Karpas-422 (cell line): ENCODE measurements at places on chromosomes 1 and 21.

DNA sequence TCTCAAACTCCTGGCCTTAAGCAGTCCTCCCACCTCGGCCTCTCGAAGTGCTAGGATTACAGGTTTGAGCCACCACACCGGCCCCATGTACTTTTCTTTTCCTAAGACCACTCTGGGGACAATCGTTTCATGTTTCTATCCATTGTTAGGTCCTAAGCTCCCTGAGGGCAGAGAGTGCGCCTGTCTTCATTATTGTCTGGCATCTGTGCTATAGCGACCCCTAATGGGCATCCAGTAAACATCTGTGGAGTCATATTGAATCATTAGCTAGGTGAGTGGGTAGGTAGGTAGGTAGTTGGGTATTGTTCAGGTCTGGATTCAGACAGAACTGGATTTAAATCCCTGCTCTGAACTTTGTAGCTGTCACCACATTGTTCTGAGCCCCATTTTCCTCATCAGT lies 66.1 kb downstream of the TMEM53 start:
- no peaks in the 10 kb centered on the region for H3K27me3 ChIP-seq
- DNase-seq = peak; percentile 67
- H3K36me3 ChIP-seq = no peaks in the 10 kb centered on the region
- H3K4me3 ChIP-seq = no peak overlapping the region
- no peaks in the 10 kb centered on the region for H3K4me1 ChIP-seq

DNA sequence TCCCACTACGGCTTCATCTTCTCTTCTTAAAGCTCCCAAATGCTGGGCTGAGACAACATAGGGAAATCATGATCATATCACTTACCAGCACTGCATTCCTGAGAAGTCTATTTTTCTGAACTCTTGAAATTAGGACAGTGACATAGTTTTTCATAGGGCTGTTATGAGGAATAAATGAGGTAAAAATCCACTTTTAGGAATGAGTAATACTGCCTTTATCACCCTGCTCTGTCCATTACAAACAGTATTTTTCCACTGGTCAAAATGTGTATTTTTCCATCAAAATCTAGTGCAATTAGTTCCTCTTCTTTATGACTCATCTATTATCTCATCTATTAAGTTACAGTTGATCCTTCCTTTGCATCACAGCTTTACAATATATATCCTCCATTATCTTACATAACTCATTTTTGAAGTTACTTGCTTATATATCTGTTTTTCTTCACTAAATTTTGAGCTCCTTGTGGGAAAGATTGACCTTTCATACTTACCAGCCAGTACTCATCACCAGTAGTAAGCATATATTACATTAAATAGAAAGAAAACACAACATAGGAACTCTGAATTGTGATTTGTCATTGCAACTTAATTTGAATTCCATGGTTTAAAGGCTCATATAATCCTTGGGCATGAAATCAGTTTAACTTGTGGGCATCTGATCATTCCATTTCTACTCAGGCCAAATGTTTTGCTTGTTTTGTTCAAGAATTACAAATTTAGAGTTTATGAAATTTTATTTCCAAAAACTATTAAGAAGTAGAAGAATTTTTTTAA lies 37.1 kb downstream of the PRRX1 start:
- DNase-seq = no peak
- 0 out of 2 replicates have a peak, but pooled peaks cover 1% of the 10 kb centered on the region for H3K27me3 ChIP-seq
- H3K4me1 ChIP-seq = no peaks in the 10 kb centered on the region
- H3K4me3 ChIP-seq = no peak overlapping the region

- H3K4me3 ChIP-seq = no peak overlapping the region
- no peaks in the 10 kb centered on the region for H3K36me3 ChIP-seq
- H3K27me3 ChIP-seq = no peaks in the 10 kb centered on the region
- peaks cover 39% of the 10 kb centered on the region for H3K4me1 ChIP-seq
- H3K27ac ChIP-seq = peak overlapping the region; percentile 90
These were observed 70.3 kb downstream of the SERINC2 start for GRCh38 chr1:31483012-31483946.

DNA sequence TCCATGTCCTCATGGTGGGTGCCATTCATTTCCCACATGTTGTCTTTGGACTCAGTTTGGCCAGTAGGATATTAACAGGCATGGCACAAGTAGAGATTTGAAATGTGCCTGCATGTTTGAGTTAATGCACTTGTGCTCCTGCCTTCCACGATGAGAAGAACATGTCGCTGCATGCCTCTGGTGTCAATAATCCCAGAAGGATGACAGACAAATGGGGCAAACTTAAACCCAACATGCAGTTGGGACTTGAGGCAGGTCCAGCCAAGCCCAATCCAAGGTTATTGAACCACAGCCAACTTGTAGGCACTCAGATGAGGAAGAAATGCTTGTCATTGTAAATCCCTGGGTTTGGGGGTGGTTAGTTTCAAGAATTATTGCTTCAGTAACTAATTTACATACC lies 174.6 kb downstream of the TRIM33 start:
- H3K27ac ChIP-seq = no peak overlapping the region
- H3K4me3 ChIP-seq = no peak overlapping the region
- H3K4me1 ChIP-seq = no peaks in the 10 kb centered on the region
- no peaks in the 10 kb centered on the region for H3K27me3 ChIP-seq
- no peak for DNase-seq

DNA sequence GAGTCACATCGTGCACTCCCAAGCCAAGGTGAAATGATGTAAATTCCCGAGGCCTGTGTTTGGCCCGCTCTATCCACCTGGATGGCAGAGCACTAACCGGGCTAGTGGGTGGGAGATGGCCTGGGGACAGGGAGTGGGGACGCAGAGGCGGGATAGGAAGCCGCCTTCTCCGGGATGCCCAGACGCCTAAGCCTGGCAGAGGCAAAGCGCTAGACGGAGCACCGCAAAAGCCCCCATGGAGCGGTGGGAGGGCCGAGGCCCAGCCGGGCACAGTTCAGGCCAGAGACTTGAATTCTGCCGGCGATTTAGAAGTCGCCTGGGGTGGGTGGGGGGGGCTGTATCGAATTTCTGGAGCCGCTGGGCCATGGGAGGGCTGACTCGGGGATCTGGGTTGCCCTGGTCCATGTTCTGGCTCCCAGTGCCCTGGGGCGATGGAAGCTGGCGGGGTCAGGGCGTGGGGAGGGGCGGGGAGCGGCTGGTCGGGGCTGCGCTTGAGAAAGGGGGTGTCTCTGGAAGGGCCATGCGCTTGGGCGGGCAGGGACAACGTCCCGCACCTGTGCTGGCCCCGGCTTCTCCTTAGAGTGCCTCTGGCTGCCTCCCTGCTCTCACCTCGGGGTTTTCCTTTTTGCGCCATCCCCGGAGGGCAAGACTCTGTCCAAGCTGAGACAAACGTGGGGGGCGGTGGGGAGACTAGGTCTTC lies 28.0 kb downstream of the KIAA2013 start:
- DNase-seq = no peak
- H3K27ac ChIP-seq = no peak overlapping the region
- H3K36me3 ChIP-seq = no peaks in the 10 kb centered on the region
- H3K27me3 ChIP-seq = no peaks in the 10 kb centered on the region
- peaks cover 12% of the 10 kb centered on the region for H3K4me1 ChIP-seq
- H3K4me3 ChIP-seq = no peak overlapping the region

DNA sequence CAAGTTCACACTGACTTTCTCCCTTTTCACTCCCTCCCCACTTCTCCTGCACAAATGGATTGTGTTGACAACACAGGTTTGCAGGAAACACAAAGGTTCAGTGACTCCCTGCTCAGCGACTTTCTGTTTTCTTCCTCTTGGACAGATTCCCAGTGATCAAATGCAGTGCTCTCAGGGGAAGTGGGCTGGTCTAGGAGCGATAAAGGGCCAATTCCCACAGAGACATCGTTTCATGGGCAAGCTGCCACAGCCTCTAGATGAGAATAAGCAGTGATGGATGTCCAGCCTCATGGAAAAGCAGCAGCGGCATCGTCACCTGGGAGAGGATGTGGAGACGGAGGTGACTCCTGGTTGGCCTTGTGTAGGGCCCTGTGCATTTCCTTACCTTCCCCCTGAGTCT lies 30.6 kb downstream of the FYB2 start:
- no peaks in the 10 kb centered on the region for H3K4me1 ChIP-seq
- no peak overlapping the region for H3K4me3 ChIP-seq
- no peaks in the 10 kb centered on the region for H3K36me3 ChIP-seq
- H3K27me3 ChIP-seq = no peaks in the 10 kb centered on the region
- DNase-seq = no peak
- H3K27ac ChIP-seq = no peak overlapping the region

DNA sequence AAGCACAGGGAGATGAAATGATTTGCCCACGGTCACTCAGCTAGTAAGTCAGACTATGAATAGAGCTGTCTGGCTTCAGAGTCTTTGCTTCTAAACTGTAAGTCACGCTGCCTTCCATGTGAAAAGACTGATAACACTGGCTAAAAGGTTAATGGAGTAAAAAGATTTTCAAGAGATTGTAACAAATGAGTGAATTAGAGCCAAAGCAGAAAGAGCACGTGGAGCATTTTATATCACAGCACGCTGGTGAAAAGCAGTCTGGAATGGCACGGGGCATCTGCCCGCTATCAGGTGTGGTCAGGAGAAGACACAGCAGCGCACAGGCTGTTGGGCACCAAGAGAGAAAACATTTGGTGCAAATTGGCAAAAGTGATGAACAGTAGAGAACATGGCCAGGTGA lies 144.8 kb upstream of the GALNT2 start:
- no peak overlapping the region for H3K27ac ChIP-seq
- H3K4me3 ChIP-seq = no peak overlapping the region
- H3K36me3 ChIP-seq = no peaks in the 10 kb centered on the region
- H3K4me1 ChIP-seq = no peaks in the 10 kb centered on the region

GRCh38 chr1:116514708-116515525 lies 55.9 kb downstream of the CD58 start:
- DNase-seq = no peak
- no peaks in the 10 kb centered on the region for H3K36me3 ChIP-seq
- H3K4me3 ChIP-seq = no peak overlapping the region

DNA sequence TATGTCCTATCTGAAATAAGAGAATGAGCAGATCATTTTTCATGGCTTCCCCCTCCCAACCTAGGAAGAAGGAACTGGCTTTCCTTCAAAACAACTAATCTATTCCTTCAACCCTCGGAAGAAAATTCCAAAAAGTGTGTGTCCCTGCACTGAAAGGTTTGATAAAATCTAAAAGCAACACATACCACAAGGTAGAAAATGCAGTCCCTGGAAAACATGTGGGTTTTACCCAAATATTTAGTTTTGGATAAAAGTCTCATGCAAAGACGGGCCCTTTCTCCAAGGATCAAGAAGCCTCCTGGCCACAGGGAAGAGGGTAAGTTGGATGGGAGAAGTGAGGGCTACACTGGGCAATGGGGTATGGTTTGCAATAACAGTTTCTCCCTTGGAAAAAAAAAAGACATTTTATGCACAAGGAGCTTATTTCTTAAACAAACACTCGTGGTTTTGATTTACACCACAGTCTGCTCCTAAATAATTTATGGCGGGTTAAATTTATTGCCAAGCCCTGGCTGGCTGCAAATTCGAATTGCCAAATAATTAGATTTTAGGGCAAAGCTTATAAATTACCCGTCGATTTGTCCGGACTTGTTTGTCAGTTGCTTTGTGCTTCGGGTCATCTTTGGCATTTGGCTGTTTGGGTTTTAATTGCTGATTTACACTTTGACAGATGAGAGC lies 28.9 kb downstream of the ERI3 start:
- H3K36me3 ChIP-seq = peaks cover 3% of the 10 kb centered on the region; the same call in 1 of the 2 replicates
- DNase-seq = no peak
- H3K4me3 ChIP-seq = no peak overlapping the region
- no peaks in the 10 kb centered on the region for H3K27me3 ChIP-seq
- H3K27ac ChIP-seq = no peak overlapping the region

DNA sequence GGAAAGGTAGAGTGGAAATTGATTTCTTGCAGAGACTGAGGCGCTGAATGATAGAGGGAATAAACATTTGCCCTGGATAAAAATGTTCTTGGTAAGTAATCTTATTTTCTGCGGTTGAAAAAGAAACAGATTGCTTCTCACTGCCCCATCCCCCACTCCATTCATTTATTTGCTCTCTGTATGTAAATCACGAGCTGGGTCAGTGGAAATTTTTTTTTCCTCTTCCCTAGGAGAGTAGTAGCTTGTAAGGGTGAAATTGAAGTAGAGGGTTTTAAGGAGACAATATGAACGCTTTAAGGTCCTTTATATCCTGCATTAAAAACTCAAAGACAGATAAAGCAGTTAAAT lies 1.4 kb upstream of the BRINP3 start:
- H3K4me1 ChIP-seq = no peaks in the 10 kb centered on the region
- DNase-seq = no peak
- no peaks in the 10 kb centered on the region for H3K36me3 ChIP-seq
- no peak overlapping the region for H3K4me3 ChIP-seq

DNA sequence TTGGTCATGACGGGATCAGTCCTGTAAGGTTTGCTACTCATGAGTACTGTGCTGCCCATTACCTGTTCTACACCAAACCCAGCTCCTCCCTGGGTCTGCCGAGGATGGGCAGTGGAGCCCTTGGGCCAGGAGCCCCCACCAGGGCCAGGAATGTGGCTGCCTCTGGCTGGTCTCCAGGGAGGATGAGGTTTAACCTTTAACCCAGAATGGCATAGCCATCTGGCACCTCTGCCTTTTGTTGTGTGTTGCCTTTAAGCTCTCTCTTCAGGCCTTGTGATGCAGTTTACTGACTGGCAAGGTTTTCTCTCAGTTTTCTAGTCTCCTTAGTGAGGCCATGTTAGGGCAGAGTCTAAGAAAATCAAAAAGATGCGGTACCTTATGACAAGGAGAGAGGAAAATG lies 38.6 kb downstream of the SIPA1L2 start:
- no peak overlapping the region for H3K4me3 ChIP-seq
- no peak overlapping the region for H3K27ac ChIP-seq
- H3K36me3 ChIP-seq = no peaks in the 10 kb centered on the region
- no peak for DNase-seq
- H3K27me3 ChIP-seq = no peaks in the 10 kb centered on the region
